ENCODE measurements at places on chromosomes 12 and 14.

DNA sequence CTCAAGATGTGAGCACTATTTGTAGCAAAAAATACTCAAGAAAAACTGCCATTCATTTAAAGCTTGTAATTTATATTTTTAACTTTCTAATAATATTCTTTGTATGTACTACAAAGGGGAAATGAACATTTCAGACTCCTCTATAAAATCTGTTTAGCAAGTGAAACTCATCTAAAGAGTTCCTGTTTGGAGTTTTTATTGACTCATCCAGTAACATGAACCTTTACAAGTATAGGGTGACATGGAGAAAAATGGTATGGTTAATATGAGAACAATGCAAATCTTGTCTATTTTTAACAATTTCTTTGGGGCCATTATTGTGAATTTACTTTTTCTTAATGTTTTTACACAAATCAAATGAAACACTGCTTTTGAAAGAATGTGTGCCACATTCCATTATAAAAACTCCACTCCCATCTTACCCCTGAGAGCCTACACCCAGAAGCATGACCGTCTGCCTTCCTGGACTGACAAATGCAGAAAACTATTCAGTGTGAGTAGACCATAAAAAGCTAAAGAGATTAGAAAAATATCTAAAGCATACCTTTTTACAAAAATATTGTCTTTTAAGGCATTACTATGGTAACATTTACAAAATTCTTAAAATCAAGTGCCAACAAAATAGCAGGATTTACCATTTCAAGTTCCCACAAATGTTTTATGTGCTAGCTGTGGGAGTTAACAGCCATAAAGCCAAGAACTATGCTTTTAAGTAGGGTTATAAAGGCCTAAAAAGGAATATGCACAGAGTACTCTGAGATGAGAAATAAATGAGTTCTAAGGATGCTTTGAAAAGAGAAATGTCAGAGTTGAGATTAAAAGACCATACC, 144.0 kb downstream of the ADAMTS20 start:
- DNase-seq, result no peak

GRCh38 chr12:81992461-81992860, 233.3 kb upstream of the PPFIA2 start:
- DNase-seq, result peak; percentile 11

DNA sequence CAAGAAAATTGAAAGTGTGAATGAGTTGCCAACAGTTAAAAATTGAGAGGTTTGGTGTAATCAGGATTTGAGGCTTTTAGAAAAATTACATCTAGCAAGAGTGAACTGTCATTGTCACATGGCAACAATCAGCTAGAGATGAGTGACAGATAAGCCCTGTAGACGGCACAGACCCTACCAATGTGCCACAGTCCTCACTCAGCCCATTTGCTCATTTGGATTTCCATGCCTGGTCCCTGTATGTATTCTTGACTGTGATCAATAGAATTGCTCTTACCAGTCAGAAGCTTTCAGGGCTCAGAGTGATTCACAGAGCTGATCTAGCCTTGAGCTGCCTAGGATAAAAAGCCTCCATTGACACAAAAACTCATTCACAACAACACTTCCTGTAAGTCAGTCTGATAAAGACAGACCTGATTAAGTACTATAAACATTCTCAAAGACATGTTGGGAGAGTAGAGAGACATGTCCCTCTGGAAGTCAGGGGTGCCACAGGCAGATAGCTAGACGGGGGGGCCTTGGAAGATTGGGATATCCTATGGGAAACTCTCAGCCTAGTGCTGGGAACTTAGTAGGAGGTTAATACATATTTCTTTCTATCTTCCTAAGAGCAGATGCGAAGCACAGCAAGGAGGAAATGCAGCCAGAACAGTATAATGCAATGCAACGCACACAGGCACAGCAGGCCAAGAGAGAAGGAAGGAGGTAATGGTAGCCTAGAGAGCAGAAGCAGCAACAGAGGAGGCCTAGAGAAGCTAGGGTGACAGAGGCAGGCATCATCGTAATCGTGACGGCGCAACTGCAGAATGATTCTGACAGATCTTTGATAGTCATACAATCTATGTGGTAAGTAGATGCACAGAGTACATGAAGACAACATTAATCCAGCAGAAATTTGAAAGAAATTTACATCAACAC, 2.0 kb upstream of the PELI2 start:
- DNase-seq, result no peak

GRCh38 chr14:89265234-89265633, 151.8 kb downstream of the FOXN3 start:
- no peak for DNase-seq

DNA sequence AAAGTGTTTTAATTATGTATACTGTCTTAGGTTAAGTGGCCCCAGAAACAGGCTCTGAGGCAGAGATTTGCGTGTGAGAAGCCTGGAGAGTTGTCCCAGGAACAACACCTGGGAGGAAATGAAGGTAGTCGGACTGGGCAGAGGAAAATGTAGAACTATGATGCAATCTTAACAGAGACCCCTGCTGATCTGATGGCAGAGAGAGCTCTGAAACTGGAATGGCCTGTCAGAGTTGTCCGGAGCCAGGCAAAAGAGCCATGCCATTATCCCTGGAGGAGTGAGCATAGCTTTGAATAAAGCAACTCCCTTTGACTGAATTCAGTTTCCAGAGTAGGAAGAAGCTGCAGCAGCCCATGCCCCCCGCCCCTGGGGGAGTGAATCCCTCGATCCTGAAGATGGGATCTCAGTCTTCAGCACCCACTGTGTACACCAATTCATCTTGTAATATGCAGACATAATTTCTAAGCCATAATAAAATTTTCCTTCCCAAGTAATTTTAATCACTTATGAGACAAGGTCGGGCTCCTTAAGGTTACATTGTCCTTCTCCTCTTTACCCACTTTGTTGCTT, 264.8 kb downstream of the PDZRN4 start:
- DNase-seq, result no peak

- no peak for DNase-seq
Measured at GRCh38 chr14:56797569-56798446, 12.5 kb downstream of the OTX2 start.

DNA sequence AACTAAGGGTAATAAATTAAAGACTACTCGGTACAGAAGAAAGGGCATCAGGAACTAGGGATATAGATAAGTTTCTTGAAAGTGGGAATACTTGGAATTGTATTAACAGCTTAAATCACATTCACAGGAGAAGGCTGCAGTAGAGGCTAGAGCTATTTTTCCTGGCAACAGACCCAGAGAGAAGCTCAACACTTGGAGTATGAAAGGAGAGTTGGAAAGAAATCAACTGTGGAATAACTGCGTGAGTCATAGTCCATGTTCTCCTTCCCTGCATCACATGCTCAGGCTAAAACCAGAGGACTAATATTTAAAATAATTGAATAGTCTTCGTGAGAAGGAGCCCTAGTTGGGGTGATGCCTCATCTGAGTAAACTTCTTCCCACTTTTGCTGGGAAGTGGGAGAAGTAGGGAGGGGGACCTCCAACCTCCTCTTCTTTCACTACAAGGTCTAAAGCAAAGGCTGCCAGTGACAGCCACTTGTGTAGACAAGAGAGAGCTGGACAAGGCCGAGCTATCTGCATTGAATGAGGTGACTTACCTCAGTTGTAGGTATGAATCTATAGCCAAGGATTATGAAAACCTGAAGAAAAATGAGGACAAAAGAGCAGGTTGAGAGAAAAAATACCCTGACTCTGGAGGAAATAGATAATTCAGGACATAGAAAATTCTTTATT, 32.7 kb downstream of the DYRK2 start:
- no peak for DNase-seq

GRCh38 chr12:64229240-64229639, 7.1 kb upstream of the KICS2 start:
- DNase-seq, result no peak

GRCh38 chr12:45599196-45599595, 130.3 kb upstream of the ARID2 start:
- DNase-seq, result no peak

DNA sequence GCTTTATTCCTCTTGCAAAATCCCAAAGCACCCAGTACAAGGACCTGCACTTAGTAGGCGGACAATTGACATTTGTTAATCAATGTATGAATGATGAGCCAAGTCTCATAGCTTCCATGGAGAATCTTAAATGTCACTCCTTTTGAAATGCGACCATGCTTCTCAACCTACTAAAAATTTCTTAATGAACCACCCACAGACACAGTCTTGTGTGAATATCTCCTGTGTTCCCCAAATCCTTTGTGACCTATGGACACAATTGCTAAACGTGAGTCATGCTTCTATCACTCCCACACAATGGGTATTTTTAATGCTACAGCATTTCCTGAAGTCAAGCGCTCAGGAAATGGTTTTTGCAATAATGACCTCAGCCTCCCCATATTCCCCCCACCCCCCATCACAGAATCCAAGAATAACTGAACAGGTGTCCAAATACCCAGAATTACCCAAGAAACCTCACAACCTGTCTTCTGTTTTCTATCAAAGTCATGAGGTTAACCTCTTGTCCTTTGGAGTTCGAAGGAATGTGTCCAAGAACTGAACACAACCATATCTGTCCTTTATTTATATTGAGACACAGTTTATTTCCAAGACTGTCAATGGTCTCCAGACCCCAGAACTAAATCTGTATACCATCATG, 163.6 kb upstream of the PLEKHG7 start:
- DNase-seq, result peak; percentile 66

- DNase-seq, result no peak
Measured at GRCh38 chr12:65470256-65470655, 191.8 kb downstream of the MSRB3 start.

- DNase-seq, result no peak
Measured at GRCh38 chr14:68104518-68104917, 284.9 kb downstream of the RAD51B start.
